Astrocyte of the hippocampus (primary cell): ENCODE measurements at places on chromosomes 7 and 10.

DNA sequence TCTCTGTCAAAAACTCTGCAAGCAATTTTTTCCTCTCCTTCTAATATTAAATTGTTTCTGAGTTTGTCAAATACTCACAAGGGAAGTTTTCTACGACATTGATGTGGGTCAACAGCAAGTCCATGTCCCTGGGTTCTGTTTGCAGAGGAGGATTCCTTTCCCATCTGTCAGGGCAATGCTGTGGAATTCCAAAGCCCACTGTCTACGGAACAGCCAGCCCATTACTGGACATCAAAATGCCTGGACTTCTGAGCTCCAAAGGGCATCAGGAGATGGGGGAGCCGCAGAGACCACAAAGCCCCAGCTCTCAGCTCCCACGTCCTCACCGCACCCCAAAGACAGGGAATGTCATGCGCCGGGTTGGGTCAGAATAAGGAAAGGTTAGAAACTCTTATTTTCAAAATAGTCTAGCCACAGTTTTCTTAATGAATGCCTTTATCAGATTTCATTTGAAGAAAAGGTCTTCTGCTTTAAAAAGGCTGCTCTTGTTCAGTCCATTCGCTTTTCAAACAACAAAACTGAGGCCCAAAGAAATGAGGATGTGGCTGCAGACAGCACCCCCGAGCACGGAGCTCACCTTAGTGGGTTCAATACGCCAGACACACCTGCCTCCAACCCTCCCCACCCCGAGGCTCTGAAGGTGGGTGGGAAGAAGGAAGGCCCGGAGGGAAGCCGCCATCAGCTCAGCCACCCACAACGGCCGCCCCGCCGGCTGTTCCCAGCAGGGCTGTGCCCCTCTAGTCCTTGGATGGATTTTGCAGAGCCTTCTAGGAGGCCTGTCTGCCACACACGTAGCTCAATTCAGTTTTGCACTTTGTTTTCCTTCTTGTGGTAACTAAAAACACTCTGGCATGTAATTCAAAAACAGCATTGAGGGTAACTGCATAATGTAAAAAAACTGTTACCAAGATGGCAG is 44.7 kb downstream of the PTPRN2 start:
- no peak for DNase-seq

DNA sequence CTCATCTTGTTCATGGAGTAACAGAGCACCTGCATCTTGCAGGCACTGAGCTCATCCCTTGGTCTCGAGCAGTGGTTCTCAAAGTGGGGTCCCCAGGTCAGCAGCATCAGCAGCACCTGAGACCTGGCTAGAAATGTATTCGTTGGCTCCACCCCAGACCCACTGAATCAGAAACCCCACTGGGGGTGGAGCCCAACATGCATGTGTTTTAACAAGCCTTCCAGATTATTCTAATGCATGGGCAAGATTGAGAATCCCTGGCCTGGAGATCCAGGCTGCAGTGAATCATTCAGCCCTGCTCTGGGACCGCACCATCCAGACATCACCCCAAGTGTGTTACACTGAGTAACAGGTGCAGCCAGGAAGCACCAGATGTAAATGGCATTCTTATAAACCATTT is 85.1 kb upstream of the PPIF start:
- DNase-seq = no peak

DNA sequence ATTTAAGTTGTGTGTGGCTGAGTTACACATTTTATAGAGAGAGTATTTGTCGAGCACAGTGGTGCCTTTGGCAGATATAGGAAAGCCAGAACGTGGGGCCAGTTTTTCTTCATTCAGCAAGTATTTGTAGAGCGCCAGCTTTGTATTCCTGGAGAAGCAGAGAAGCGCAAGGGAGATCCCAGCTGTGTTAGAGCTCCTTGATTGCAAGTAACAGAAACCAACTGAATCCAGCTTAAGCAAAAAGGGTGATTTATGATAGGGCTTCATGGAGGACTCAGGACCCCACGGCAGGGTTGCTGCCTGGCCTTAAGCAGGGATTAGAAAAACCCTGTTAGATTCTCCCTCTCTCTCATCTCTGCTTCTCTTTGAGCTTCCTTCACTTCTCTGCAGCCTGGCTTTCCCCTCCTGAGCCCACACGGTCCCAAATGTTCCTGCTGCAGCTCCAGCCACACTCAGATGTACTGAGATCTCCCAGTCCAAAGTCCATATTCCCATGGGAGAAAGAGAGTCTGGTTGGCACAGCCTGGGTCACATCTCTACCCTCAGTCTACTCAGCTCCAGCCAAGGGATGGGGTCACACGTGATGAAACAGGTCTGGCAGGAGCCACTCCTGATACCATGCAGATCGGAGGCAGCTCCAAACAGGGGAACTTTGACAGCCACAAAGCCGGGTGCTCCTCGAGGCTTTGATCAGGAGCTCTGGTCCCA is 16.7 kb downstream of the UBTD1 start:
- DNase-seq = no peak

DNA sequence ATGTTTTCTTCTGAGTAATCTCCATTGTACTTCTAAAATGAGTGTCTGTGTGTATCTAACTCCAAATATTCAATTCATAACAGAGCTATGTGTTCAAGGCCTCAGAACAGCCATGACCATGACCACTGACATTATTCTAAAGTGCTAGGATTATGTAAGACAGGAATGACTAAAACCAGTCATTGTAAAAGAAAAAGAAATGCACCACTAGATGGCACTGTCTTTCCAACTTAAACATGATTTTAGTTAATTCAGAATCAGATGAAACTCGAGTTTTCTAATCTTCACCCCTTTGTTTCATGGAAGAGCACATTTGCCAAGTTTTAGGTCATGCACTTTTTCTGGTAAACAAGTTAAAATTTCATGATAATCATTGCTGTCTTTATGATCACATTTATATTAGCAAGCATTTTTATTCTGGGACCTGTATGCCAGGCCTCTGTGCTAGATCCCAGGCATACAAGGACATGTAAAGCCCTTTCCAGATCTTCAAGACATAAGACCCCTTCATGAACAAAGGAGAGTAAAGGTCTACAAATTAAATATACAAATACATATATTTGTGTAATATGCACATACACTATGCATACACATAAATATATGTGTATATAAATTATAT is 26.1 kb upstream of the RSU1 start:
- peak; percentile 76 for DNase-seq

- DNase-seq = no peak
These were observed 21.2 kb downstream of the CALML5 start for GRCh38 chr10:5477948-5478693.

GRCh38 chr7:150357270-150357669 is 11.4 kb upstream of the REPIN1 start:
- no peak for DNase-seq
